ENCODE measurements at places on chromosomes 2 and 18. TPM values are rescaled to one million over a fixed set of nuclear protein-coding genes. Genes with fewer than 3 reads are reported as not detected.

Gene CNRIP1
- total RNA-seq: 14.0 TPM

Gene MAP3K19
- total RNA-seq: not detected

Gene IL36G
- not detected for total RNA-seq

Gene HTR2B
- total RNA-seq: not detected

Gene TNFAIP6
- 1.5 TPM for total RNA-seq

- peak; percentile 16 for DNase-seq
Observed at GRCh38 chr2:168348076-168348475, 100.7 kb upstream of the STK39 start.

DNA sequence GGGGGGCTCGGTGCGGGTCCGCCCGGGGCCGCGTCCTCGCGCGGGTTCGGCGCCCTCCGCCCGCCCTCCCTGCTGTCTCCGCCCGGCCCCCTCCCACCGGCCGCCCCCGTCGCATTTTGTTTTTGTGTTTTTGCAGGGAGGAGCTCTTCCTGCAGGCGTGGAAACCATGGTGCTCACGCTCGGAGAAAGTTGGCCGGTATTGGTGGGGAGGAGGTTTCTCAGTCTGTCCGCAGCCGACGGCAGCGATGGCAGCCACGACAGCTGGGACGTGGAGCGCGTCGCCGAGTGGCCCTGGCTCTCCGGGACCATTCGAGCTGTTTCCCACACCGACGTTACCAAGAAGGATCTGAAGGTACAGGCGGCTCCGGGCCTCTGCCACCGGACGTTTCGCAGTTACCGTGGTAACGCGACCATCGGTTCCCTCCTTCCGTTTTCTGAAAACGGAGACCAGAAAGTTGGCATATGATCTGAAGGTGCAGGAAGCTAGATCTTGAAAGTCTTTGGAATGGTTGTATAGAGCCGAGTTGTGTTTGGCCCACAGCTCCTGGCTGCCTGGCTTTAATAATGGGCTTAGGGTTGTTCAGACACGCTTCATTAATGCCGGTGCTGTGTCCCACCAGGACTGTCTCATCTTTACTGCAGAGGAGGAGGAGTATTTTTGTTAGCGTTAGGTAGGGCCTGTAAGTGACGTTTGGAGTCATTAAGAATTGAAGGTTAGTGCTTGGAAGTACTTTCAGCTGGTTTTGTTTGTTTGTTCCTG, 891 bp downstream of the KDM3A start:
- DNase-seq: peak; percentile 70

DNA sequence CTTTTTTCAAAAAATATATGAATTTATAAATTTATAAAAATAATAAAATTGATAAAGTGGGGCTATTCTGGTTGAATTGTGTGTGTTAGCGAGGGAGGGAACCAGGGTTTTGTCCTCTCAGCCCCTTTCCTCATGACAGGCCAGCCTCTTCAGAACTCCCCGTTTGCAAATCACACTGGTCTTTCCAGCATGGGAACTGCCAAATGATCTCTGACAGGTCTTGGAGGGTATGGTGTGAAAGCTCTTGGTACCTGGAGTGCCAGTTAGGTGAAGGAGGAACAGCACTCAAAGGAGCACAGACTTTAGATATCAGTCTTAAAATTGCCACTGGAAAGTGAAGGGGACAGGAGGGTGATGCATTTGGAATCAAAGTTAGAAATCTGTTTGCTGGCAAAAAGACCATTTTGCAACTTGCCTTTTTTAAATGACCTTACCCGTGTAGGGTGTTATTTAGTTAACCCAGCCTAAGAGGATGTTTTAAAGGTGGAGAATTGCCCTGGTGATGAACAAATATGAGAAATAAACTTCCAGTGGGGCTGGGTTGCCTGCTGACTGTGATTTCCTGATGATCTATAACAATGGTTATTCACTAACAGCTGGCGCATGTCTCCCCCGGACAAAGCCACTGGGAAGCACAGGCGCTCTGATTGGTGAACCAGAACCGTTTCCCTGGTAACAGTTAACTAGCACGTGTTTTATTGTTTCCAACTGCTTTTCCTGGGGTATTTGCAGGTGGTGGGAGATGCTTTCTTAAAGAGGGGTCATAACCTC, 85.3 kb upstream of the EFEMP1 start:
- DNase-seq: peak; percentile 83

DNA sequence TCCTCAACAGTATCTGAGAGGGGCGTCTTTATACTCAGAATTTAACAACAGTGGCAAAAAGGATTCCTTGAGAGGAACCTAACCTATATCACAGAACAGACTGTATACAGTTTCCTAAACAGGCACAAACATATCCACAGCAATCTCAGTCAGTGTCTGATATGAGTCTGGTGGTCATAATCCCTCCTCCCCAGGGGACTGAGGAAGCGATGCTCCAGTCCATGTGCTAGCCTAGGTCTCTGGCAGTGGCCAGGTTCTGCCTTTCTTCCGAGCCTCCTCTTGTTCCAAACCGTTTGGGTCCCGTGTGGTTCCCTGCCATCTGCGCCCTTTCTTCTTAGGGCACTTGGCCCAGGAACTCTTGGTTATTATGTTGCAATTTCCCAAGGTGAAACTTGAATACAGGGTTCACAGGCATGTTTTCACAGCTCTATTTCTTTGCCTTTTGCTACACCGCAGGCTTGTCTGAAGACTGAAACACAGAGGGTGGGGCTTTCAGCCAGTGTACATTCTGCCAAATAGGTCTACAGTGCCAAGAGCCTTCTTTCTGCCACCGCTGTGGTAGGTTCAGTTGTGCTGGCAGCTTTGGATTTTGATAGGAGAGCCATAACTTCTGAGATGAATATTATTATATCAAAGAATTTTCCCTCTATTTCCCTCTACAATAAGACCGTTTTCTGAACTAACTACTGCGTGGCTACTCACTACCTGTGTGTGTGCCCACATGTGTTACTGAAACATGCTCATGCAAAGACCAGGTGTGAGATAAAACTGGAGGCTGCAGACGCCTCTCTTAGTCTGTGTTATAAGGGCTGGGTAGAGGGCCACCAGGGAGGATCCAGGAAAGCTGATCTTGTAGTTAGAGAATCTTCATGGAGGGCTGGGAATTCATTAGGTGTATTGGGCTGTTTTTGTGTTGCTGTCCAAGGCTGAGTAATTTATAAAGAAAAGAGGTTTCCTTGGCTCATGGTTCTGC, 75.0 kb upstream of the HAAO start:
- no peak for DNase-seq

DNA sequence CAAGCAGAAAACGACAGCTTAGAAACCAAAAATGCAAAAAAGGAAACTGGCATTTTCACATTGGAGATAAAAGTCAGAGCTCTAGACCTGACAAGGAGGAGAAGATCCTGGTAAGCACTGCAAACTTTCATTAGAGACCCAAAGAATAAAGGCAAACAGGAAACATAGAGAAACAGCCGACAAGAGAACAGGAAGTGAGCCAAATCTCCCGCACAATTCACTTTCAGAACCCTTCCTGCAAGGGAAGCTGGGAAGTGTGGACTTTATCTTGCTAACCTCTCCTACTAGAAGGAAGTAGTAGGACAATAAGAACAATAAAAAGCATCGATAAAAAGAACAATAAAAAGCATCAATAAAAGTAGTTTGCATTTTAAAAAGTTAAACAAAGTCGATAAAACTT, 417.8 kb upstream of the SPHKAP start:
- DNase-seq: no peak

GRCh38 chr18:78704971-78705461, 274.6 kb upstream of the SALL3 start:
- no peak for DNase-seq

DNA sequence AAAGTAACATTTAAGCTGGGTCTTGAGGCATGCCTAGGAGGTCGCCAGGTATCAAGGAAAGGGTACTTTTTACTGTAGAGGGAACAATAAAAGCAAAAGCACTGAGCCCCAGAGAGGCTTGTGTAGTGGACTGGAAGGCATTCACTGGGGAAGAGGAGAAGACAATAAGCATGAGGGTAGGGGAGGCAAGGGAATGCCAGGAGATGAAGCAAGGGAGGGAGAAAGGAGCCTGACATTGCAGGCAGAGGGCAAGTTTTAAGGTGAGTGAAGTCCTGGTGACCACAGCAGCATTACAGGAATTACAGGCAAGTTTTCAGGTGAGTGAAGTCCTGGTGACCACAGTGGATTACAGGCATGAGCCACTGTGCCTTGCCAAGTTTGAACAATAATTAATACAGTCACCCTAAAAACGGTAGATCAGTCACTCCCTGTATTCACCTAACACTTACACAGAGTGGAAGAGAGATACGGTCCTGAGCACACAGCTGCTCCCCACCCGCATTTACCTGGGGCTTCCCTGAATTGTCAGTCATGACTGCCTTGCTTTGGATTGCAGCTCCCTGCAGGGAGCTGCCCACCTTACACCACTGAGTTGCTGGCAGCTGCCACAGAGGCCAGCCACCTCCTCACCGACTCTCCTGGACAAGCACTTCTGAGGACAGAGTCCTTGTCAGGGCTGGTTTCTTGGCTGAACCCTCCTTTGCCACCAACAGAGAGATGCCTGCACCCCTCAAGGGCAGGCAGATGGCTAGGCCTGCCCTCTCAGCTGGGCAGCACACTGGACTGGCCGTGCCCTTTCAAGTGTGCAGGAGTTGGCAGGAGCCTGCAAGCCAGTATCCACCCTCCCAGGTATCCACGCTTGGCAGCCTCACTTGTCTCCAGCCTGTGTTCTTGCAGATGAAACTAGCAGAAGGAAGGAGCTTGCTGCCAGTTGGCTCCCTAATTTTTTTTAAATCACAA, 153.2 kb upstream of the MSH6 start:
- no peak for DNase-seq

- no peak for DNase-seq
Observed at GRCh38 chr2:105885456-105885855, 140.7 kb downstream of the NCK2 start.

- no peak for DNase-seq
Observed at GRCh38 chr2:121187351-121187981, 97.5 kb downstream of the TFCP2L1 start.

- DNase-seq: no peak
Observed at GRCh38 chr2:182280118-182280517, 146.7 kb downstream of the PDE1A start.

- peak; percentile 55 for DNase-seq
Observed at GRCh38 chr2:152513681-152514080, 178.7 kb downstream of the FMNL2 start.

- DNase-seq: no peak
Observed at GRCh38 chr2:68388358-68388757, 23.3 kb downstream of the PLEK start.

- DNase-seq: peak; percentile 52
Observed at GRCh38 chr2:144452169-144452988, 67.5 kb downstream of the ZEB2 start.

DNA sequence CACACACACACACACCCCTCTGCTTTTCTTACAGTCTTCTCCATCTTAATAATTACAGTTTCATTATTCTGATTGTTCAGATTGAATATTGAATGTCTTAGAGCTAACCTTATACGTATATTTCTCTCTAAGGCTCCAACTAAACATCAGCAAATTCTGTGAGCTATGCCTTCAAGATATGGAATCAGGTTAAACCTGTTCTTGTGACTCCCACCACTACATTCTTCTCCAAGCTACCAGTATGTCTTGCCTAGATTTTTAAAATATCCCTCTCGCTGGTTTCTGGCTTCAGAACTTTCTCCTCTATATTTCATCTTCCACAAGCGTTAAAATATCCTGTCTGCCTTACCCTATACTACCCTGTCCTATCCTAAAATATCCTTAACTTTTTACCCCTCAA, 1346.4 kb upstream of the CDH2 start:
- DNase-seq: no peak

GRCh38 chr2:218430721-218431120, 11.8 kb downstream of the VIL1 start:
- DNase-seq: no peak

GRCh38 chr18:39487932-39488331, 1922.3 kb upstream of the CELF4 start:
- DNase-seq: no peak

- DNase-seq: no peak
Observed at GRCh38 chr2:162888652-162889051, 50.1 kb upstream of the KCNH7 start.

DNA sequence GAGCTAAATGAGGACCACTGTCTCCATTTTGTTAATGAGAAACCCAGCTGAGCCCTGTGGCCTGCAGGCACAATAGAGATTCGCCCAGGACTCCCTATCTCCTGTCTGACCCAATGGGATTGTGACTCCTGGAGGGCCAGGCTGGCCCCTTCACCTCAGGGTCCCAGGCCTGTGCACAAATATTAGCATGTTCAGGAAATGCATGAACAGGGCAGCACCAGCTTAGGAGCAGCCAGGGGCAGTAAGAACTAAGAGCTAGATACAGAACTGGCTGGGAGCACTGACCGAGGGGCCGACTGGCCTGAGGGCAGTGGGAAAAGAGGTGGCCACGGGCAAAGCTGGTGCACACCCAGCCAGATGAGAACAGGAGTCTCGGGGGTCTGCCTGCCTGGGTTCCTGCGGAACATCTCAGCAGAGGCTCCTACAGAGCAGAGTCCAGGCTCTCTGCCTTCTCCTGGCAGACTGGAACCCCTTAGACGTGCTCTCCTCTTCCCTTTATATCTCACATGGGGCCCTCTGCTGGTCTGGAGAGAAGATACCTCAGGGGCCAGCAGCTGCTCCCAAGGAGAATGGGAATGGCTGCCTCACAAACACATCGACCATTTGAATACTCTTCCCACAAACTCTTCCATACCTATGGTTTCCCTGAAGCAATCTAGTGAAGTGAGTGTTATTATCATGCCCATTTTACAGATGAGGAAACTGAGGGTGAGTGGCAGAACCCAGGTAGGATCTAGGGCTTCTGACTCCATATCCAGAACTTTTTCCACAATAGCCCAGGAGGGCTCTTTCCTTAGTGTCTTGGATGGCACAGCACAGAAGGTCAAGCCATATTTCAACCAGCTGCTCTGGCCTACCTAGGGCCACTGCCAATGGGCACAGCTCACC, 77.6 kb upstream of the OTOF start:
- DNase-seq: no peak

GRCh38 chr18:42936289-42936688, 179.2 kb downstream of the RIT2 start:
- DNase-seq: no peak

DNA sequence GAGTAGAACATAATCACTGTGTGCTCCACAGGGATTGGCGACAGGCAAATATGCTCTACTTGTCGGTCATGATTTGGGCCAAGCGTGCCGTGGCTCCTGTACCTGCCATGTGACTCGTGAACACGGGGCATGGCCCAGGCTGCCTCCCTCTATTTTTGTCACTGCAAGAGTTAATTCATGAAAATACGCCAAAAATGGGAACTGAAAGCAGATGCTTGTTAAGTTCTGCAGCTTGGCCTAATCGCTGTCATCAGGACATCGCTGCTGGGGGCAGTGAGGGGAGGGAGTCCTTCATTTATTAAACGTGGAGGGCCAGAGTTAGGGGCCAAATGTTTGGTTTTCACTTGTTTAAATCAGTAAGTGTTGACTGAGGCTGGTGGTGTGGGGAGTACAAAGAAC, 177.8 kb downstream of the BCL2 start:
- no peak for DNase-seq

All from SJSA1 (cell line).